ENCODE measurements at places on chromosomes 11 and 22.
A peak's percentile ranks its signal among the peaks of the same experiment; 100 is the strongest.

DNA sequence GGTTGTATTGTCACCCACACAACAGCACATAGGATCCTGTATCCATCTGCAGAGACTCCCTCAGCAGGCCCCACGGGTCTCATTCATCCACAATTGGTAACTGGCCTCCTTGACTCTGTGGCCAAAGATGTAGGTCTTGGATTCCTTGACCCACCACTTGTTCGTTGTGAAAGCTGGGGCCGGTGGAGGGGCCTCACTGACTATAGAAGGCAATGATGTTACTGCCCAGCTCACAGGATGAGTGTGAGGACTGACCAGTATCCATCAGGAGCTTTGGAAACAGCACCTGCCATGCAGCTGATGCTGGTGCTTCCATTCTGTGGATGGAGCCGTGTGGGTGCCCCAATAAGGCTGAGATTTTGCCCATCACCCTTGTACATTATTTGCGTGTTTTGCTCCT, 615.7 kb downstream of the BRD1 start:
- no peak for DNase-seq

DNA sequence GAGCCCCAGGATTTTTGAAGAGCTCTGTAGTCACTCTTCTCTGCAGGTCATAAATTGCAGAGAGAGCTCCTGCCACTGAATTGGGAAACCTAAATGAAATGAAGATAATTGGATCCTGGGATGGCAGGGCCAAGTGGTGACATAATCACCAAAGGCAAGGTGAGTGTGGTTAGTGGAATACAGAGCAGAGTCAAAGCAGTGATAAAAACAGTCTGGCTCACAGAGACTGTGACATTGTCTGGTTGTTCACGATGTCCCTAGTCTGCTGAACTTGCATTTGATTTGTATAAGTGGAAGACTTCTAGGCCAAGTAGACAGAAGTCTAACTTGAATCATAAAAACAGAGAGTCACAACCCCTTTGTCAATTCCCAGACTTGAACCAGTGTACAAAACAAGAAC, 26.8 kb upstream of the SPATA19 start:
- DNase-seq: no peak

DNA sequence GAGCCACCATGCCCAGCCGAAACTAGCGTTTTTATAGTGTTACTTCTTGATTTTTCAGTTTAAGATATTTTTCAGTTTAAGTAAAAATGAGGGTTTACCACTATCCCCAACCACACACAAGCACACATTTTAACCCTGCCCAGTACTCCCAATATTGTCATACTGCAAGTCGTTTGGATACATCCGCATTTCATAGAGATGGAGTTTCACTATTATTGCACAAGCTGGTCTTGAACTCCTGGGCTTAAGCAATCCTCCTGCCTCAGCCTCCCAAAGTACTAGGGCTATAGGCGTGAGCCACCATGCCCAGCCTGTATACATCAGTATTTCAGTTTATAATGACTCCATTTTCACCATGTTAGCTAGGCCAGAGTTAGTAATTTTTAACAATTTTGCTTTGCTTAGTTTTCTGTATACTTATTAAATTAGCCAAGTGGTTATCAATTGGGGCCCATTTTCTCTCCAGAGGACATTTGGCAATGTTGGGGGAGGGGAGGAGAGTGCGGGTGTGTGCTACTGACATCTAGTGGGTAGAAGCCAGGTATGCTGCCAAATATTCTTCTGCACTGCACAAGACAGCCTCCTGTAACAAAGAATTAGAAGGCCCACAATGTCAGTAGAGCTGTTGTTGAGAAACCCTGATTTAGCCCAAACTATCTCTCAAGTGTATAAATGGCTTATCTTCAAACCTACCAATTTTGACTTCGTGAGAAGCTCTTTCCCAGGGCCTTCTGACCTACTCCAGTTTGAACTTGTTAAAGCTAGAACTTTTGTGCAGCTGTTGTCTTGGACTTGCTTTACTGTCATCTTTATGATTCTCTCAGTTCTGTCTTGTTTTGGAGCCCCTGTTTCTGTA, 7.3 kb downstream of the USP47 start:
- peak; percentile 35 for DNase-seq

DNA sequence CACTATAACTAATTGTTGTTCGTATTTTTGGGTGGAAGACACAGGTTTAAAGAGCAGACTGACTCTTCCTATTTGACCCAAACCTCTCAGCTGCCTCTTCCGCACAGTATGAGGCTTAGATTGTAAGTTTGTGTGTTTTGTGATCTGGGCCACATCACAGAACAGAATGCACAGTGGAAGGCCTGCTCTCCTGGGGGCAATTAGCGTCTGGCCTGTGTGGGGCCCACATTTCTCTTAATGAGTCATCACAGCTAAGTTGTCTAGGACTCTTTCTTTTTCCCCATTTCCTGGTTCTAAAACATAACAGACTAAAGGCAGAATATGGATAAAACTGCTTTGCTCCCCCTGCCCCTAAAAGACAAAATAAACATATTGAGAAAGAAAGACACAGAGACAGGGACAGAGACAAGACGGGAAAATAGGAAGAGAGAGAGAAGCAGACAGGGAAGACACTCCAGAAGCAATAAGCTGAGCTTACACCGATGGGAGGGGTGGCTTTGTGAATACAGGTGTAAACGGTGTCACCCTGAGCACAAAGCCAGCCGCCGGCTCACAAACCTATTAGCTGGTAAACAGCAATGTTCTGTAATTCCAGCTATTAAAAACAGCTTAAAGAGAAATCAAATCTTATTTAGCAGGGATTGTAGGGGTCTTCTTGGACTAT, 127.4 kb upstream of the OPCML start:
- no peak for DNase-seq
